ENCODE measurements at places on chromosomes 13 and 19.

DNA sequence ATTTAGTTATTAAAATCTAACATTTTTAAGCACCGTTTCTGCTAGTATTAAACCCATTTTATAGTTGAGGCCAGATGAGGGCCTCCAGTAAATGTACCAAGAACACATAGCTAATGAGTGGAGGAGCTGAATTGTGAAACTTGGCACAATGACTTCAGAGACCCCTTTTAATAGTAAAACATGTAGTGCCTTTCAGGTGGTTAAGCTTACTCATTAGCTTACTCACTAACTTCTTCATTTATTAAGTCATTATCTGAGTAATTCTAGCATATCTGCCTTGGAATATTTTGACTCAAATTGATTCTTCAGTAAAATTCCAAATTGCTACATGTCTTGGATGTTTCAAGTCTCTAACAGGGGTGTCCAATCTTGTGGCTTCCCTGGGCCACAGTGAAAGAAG is 735.2 kb downstream of the LIG4 start:
- DNase-seq, result no peak

DNA sequence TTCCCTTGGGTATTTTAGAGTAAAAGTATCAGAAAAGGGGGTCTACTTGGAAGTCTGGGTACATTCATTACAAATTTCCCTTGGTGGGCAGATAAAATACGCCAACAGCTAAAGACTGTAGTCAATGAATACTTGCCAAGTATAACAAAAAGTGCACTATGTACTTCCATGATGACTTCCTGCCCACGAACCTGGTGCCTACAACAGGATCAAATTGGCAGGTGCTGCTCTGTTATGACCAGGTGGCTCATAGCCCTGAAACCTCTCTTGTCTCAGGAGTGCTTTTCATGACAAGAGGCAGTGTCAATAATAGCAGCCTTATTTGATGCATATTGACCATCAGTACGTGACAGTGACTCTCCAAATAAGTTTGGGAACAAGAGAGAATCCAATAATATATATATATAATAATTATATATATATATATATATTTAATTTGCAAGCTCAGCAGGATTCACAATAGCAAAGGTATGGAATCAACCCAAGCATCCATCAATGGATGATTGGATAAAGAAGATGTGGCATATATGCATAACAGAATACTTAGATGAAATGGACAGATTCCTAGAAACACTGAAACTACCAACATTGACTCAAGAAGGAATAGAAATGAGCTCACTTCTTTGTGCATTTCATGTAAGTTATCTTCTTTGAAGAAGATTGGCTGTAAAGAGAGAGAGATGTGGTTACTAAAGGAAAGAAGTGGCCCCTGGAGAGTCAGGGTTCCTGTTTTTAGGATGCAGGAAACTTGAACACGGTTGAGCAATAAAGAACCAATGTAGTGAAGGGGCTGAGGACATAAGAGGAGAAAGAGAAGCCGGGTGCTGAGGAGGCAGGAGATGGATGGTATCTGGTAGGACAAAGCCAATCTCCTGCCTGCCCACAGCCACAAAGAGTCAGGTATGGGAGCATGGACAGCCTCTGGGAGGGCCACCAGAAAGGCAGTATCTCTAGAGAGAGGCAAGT is 52.0 kb upstream of the GTF2F2 start:
- DNase-seq, result no peak

- DNase-seq, result no peak
Observed at GRCh38 chr13:41782086-41782485, 178.8 kb downstream of the VWA8 start.

DNA sequence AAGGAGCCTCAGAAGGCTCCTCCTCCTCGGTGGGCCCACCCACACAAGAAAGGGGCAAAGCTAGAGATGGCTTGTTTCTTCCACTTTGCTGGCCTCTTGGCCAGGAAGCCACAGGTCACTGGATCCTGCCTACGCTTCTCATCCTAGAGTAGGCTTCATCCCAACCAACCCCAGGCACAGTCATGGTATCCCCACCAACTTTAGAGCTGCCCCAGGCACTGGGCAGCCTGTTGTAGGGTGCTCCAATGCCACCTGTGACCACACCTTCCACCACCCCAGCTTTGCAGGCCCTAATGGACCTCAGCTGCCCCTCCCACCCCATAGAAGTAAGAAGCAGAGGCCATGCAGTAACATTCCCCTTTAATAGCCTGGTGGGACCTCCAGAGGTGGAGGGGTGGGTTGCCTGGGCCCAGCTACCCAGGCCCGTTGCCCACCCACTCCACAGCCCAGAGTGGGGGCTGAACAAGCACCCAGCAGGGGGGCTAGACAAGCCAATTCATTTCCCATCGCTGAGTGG is 522 bp upstream of the CHMP2A start:
- DNase-seq, result no peak

DNA sequence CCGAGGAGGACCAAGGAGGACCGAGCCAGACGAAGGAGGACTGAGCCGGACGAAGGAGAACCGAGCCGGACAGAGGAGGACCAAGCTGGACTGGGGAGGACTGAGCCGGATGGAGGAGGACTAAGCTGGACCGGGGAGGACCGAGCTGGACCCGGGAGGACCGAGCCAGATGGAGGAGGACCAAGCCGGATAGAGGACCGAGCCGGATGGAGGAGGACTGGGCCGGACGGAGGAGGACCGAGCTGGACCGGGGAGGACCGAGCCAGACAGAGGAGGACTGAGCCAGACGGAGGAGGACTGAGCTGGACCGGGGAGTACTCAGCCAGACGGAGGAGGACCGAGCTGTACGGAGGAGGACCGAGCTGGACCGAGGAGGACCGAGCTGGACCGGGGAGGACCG is 3.2 kb downstream of the PIP5K1C start:
- DNase-seq, result no peak

All from chondrocyte (in vitro differentiated cells).